ENCODE measurements at places on chromosomes 4 and X. TPM values are rescaled to one million over a fixed set of nuclear protein-coding genes. Genes with fewer than 3 reads are reported as not detected.

- no peak for DNase-seq
Measured at GRCh38 chr4:87196927-87197326, 23.5 kb downstream of the KLHL8 start.

- DNase-seq: no peak
Measured at GRCh38 chrX:39456894-39457604, 640.7 kb downstream of the BCOR start.

DNA sequence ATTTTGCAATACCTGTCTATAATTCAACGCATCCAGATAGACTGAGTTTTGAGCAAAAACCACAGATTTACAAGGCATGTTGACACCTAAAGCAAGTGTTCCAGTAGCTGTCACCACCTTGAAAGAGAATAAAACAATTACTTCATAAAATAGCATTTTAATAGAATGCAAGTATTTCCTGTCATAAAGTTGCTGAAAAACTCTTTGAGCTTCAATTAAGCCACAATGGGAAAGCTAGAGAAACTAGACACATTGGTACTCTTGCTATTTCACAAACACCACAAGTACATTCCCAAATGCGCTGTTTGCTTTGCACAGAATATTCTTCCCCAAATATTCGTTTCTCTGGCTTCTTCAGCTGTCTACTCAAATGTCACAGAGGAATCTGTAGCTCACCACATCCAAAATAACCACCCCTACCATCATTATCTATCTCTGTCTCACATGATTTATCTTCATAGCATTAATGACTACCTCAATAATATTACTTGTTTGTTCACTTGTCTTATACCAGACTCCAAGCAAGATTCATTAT, 70.3 kb downstream of the DDX60 start:
- no peak for DNase-seq

DNA sequence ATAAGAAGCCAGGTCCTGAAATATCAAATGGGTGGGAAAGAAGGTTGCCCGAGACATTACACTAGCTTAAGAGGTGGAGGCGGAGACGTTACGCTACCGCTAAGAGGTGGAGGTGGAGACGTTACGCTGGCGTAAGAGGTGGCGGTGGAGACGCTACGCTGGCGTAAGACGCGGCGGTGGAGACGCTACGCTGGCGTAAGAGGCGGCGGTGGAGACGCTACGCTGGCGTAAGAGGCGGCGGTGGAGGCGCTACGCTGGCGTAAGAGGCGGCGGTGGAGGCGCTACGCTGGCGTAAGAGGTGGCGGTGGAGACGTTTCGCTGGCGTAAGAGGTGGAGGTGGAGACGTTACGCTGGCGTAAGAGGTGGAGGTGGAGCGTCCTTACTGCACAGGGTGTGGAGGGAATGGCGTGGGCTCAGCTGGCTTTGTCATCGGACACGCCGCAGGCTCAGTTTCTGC, 12.8 kb downstream of the CYP4V2 start:
- no peak for DNase-seq

DNA sequence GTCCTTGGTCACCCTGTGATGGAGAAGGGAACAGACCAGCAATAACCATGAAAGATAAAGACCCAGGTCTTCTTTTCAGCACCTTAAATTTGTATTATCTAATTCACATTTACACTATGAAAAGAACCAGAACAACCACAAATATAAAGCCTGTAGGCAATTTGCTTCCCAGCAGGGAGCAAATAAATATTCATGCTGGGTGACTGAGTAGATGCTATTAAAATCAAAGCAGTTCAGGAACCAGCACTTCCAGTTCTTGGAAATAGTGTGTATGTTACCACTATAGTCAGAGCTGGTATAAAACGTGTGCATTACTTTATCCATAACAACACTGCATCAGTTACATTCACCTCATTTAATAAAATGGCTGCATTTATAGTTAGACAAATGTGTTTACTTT, 177.8 kb upstream of the ETNPPL start:
- no peak for DNase-seq

- no peak for DNase-seq
Measured at GRCh38 chrX:77742788-77743476, 43.1 kb downstream of the ATRX start.

GRCh38 chr4:138249132-138249531, 7.0 kb upstream of the SLC7A11 start:
- no peak for DNase-seq

GRCh38 chr4:63275491-63275890, 1133.8 kb downstream of the TECRL start:
- DNase-seq: no peak

GRCh38 chrX:135625995-135626394, 87.4 kb upstream of the CT45A1 start:
- DNase-seq: no peak

DNA sequence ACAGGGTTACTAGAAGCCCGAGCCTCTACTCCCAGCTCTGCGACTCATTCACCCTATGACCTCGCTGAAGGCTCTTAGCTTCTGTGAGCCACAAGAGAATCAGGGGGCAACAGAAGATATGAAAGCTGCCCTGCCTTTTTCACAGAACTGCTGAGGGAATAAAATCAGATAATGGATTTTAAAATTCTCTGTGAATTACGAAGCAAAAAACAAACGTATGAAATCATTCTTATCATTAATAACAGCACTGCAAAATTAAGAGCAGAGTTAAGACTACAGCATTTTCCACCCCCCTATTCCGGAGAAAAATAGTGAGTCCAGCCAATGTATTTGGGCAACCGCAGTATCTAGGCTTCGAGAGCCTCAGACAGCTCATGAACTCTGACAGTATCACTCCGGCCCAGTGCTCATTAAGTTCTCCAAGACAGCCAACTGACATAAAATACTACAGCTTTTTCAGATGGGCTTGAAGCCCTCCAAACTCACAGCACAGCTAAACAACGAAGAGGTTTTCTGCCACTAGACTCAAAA, 33.4 kb downstream of the AFAP1 start:
- no peak for DNase-seq

DNA sequence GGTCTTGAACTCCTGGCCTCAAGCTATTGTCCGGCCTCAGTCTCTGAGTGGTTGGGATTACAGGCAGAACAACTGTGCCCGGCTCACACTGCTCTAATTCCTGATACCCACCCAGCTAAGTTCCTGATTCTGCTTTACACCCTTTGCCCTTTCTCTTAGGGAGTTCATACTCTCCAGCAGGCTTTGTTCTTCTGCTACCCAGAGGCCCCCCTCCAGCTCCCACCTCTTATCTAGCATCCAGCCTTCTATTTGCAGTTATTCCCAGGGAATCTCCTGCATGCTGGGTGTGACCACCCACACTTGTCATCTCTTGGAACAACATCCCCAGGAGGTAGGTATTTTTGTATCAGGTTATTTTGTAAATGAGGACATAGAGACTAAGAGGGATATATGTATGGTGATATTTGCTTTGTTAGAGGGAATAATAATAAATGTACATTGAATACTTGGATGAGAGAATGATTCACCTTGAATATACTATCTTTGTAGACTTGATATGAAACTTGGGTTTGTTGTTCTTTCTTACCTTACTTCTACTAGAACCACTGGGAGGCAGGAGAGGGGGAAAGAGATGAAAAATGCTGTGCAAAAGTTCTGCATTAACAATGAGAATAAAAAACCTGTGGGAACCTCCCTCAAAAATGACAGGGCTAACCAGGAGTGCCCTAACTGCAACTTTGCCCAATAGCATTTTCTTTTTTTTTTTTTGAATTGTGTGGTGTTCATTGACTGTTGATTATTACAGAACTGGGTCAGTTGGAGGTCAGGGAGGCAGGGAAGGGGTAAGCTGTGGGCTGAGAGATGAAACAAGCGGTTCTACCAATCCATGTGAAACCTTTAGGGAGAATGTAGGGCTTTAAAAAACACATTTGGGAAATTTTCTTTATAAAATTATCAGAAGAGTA, 157.4 kb downstream of the SPRY1 start:
- no peak for DNase-seq

- DNase-seq: no peak
Measured at GRCh38 chr4:99833756-99834155, 17.1 kb downstream of the DAPP1 start.

GRCh38 chr4:25860586-25861279, 2.1 kb downstream of the SEL1L3 start:
- no peak for DNase-seq

DNA sequence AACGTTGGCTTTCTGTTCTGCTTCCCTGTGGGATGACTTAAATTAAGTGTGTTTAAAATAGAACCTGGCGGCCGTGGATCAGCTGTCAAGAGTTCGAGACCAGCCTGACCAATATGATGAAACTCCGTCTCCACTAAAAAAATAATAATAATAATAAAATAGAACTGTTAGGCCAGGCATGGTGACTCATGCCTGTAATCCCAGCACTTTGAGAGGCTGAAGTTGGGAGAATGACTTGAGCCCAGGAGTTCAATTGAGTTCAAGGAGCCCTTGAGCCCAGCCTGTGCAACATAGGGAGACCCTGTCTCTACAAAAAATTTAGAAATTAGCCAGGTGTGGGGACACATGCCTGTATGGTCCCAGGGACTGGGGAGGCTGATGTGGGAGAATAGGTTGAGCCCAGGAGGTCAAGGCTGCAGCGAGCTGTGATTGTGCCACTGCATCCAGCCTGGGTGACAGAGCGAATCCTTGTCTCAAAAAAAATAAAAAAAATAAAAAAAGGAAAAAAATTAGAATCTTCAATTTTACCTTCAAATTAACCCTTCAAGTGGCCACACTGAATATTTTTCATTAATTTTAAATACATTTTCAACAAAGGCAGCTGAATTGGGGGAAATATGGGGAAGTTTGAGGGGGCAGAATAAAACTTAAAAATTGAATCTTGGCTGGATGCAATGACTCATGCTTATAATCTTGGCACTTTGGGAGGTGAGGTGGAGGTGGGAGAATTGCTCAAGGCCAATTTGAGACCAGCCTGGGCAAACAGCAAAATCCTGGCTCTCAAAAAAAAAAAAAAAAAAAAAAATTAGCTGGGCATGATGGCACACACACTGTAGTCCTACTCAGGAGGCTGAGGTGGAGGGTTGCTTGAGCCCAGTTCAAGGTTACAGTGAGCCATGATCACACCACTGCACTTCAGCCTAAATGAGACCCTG, 31.8 kb upstream of the HSD17B13 start:
- DNase-seq: no peak

GRCh38 chr4:127188847-127189246, 443.9 kb upstream of the INTU start:
- no peak for DNase-seq

DNA sequence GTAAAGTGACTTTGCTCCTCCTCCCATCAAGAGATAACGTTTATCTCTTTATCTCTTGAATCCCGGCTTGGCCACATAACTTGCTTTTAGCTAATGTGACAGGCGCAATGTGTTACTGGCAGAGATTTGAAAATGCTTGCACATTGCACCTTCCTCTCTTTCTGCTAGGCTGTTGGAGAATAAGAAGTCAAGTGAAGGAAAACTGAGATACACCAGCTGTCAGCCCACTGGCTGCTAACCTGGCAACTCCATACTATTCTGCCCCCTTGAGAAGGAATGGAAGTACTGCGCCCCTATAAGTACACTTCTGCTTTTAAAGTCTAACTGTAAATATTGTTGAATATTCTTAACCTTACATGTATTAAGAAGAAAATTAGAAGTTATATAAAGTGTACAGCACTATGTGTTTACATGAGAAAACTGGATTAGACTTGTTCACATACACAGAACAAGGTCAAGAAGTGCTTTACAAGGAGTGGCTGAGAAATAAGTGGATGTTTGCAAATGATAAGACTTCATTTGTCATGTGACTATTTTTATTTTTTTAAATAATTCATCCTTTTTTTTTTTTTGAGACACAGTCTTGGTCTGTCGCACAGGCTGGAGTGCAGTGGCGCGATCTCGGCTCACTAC, 424.5 kb upstream of the CTSO start:
- no peak for DNase-seq

DNA sequence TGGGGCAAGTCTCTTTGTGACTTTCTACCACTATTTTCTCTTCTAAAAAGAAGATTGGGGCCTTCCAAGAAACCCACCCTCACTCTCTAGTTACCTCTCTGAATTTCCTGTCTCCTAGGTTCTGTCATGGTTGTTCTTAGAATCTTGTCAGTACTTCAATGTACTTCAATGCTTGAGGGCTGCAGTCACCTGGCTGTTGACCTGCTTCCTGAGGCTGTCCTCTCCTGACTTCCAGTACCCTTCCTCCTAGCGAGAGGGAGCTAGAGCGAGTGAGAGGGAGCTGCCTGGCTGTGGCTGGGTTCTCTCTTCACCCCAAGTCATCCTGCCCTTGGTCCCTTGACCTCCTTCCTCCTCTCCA, 17.7 kb downstream of the CD99L2 start:
- DNase-seq: no peak

- DNase-seq: no peak
Measured at GRCh38 chrX:51151734-51152133, 180.9 kb upstream of the NUDT10 start.

DNA sequence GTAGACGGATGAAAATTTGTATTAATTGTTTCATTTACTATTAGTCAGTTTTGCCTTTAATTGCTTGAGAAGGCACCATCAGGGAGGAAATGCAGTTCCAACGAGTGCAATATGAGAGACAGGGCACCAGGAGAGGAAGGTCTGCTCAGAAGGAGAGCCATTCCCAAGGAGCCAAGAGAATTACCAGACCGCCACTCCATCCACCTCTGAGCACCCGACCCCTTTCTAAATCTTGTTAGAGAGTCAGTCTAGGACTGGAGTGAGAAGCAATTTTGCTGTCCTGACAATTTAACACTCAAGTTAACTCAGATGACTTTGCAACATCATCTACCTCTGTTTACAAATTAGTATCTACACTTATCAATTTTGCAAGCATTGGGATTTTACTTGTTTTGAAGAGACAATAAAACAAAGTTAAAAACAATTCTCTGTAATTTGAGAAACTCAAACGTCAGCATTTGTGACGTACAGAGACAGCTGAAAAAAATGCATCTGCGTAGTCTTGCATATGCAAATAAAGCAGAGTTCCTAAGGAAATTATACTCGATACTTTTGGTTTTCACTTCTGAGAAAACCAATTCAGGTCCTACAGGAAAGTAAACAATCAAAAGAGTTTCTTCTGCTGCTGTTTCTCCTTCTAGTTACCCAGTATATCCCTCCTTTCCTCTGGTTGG, 1704.7 kb upstream of the TENM3 start:
- no peak for DNase-seq

- DNase-seq: no peak
Measured at GRCh38 chrX:16144420-16144819, 21.1 kb downstream of the GRPR start.

- DNase-seq: no peak
Measured at GRCh38 chr4:152344001-152344400, 191.9 kb downstream of the FBXW7 start.

The FRMD7 gene
- total RNA-seq: not detected

The CT45A10 gene
- not detected for total RNA-seq

The SH3BP2 gene
- 28.9 TPM for total RNA-seq

The SPIN2A gene
- total RNA-seq: 0.58 TPM

The CXCL1 gene
- total RNA-seq: 3.4 TPM

The DSPP gene
- not detected for total RNA-seq

The P2RY10 gene
- total RNA-seq: 5.0 TPM

The PNMA5 gene
- not detected for total RNA-seq

The ADH5 gene
- 254 TPM for total RNA-seq
